ENCODE measurements at places on chromosomes 5 and 9.

- no peak for DNase-seq
These were observed 1046.9 kb upstream of the WWC1 start for GRCh38 chr5:167244583-167244982.

GRCh38 chr5:1855596-1855995 is 27.1 kb downstream of the IRX4 start:
- no peak for DNase-seq

- DNase-seq, result no peak
These were observed 240.0 kb downstream of the SMARCA2 start for GRCh38 chr9:2255128-2255527.

GRCh38 chr5:68369457-68370125 is 154.0 kb downstream of the PIK3R1 start:
- peak; percentile 53 for DNase-seq

DNA sequence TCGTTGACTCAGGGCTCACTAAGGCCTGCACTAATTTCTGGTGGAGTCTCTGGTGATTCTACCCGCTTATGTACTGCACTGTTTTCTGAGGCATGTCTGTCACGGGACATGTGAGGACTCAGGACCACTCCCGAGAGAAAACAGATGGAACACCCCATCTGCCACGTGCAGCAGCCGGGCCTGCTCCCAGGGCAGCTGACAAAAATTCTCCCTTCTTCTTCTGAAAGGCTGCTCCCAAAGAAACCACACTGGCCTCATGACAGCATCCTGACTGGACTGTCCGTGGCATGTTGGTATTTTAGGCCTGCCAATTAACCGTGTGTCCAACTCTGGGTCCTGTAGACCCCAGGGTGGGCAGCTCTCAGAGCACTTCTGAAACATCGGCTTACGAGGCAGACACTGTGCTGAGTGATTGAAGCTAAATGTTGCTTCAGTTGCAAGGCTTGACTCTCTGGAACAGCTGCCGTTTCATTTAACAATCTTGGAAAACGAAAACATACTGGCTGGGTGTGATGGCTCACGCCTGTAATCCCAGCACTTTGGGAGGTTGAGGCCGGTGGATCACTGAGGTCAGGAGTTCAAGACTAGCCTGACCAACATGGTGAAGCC is 39.0 kb downstream of the FAM240B start:
- DNase-seq, result no peak

All from activated CD4-positive, alpha-beta T cell treated with anti-CD3 and anti-CD28 coated beads for 4 hours (primary cell).